Fibroblast of mammary gland (primary cell): ENCODE measurements at places on chromosomes 16 and 17.

GRCh38 chr16:67199808-67200198 lies 872 bp downstream of the ELMO3 start:
- no peak for DNase-seq

DNA sequence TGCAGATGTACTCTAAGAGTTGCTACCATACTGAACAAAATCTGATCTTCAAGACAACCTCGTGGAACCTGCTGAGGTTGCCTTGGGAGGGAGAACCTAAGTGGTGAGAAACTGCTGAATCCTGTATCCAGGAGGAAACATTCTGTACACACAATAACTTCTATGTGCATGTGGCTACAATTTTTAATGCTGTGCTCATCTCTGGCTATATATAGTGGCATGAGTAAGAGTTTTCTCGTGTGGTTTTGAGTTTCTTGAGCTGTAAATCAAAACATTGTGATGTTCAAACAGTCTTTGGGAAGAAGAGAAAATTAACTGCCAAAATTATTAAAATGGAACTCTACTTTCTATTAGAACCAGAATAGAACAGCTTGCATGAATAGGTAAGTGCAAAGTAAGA lies 206.8 kb downstream of the CA10 start:
- DNase-seq = no peak

DNA sequence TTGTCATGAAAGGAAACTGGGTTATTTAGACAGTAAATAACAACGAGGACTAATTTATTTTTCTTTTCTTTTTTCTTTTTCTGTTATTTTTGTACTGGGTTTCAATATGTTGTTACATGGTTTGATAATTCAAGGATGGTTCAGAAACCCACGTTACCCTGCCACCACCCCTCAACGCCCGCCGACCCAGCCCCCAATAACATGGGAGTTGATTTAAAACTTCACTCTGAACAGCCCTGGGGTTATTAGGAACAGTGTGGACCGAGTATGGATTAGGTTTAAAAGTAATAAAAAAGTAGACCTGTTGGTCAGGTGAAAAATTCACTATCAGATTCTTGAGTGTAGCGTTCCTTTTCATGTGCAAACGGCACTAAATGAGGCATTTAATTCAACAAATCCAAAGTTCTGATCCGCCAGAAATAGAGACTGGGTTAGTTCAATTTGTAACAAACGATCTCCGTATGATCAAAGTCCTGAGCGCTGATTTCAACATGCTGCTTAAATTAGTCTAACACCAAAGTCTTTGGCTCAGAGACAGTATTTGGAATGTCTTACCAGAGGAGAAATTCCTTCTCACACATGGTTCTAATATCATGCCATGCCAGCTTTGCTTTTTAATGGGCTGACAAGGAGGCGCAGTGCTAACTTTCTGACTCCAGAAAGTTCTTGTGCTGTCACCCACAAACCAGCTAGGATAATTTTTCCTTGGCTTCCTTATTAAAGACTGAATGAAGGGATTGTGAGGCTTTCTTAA lies 173.1 kb upstream of the IRX3 start:
- peak; percentile 70 for DNase-seq

- peak; percentile 49 for DNase-seq
Observed at GRCh38 chr16:28311913-28312312, 19.6 kb downstream of the SBK1 start.

- DNase-seq = no peak
Observed at GRCh38 chr17:75077496-75078283, 10.1 kb upstream of the SLC16A5 start.

- no peak for DNase-seq
Observed at GRCh38 chr16:1416521-1416941, 2.0 kb upstream of the UNKL start.

GRCh38 chr16:22214889-22215288 lies 8.8 kb downstream of the EEF2K start:
- no peak for DNase-seq

DNA sequence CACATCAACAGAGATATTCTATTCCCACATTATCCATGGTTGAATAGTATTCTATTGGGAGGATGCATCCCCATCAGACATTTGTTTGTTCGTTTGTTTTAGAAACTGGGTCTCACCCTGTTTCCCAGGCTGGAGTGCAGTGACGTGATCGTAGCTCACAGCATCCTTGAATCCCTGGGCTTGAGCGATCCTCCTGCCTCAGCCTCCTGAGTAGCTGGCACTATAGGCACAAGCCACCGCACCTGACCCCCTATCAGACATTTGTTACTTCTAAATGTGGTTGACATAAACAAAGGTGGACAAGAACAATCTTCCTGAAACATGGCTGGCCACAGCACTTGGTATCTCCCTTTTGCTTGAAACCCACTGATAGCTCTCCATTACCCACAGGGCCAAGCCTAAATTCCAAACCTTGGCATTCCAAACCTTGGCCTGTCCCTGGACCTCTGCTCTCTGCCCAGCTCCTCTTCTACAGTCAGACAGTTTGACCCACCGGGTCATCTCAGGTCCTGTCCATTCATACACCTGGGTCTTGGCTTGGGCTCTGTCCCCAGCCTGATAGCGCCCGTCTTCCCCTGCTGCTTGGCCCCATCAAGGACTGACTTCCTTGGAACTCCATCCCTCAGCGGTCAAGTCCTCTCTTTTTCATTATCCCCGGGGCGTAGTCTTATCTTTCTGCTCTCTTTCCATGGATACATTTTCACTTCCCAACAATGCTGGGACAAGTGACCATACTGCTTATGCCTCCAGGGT lies 1.5 kb upstream of the PRR29 start:
- DNase-seq = no peak

DNA sequence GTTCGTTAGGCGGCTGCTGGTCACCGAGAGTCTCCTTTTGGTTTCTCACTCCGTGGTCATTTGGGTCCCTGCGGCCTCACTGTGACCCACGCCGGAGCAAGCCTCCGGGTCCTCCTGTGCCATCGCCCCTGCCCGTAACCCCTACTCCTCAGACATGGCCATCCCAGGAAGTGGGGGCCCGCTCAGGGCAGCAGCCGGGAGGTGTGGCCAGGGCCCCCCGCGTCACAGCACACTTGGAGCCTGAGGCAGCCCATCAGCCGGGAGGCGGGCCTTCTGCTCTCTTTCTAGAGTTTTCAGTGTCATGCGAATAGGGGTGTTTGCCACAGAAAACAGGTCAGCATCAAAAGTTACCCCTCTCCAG lies 7.9 kb upstream of the WFIKKN1 start:
- no peak for DNase-seq

- DNase-seq = no peak
Observed at GRCh38 chr16:24117680-24118079, 138.5 kb upstream of the CACNG3 start.

GRCh38 chr16:82560805-82561325 lies 65.9 kb upstream of the CDH13 start:
- DNase-seq = no peak

GRCh38 chr17:61388561-61389356 lies 10.9 kb upstream of the TBX2 start:
- DNase-seq = no peak

DNA sequence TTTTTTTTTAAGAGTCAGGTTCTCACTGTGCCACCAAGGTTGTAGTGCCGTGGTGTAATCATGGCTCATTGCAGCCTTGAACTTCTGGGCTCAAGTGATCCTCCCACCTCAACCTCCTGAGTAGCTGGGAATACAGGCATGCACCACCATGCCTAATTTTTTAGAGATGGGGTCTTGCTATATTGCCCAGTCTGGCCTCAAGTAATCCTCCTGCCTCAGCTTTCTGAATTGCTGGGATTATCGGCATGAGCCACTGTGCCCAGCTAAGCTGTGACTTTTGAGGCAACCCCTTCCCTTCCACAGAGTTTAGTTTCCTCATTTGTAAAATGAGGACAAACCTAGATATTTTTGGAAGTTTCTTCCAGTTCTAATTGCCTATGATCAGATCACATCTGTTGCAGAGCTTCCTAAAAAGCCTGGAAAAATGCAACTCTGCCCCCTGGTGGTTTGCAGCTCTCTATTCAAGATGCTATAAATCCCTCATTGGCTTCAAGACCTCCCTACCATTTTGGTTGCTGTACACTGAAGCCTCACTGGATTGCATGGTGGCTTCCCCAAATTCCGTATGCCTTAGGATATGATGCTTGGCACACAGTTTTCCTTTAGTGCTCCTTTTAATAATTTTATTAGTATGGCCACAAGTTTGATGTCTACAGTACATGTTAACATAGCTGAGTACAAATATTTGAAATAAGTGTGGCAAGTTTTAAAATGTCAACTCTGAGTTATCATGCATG lies 19.3 kb downstream of the GDE1 start:
- DNase-seq = peak; percentile 79

GRCh38 chr17:9226794-9227135 lies 205.5 kb downstream of the NTN1 start:
- DNase-seq = no peak

DNA sequence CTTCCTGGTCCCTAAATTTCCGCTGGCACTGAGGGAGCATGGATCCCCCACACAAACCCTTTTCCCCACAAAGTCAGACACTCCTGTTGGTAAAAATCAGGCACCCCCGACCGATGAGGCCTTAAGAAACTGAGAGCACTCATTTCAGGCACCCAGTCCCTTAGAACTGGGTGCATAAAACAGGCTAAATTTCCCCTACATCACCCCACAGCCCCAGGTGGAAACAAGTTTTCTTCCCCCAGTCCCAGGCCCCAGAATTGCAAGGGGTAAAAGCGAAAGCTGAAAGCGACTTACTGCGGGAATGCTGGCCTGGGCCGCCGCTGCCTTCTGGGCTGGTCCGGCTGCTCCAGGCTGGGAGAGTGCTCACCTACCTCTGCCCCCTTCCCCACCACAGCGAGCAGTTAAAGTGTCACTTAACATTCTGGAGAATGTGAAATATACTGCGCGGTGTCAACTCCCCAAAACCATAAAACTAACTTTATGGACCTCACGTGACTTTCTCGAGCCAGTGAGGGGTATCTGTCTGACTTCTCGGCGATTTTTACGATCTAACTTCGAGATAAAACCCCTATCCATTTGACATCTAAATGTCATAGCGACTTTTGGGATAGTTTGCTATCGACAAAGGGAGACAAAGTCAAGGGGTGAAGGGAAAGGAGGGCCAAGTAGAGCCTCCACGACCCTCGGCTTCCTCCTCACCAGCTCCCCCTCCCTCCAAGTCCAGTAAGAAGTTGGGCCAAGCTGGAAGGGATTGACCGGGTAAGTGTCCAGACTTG lies at the start of gene HOXB3:
Gene HOXB3, minus strand, starts transcription at position 411 of the 776 bp plus-strand sequence. CDS start 37,767 bp downstream, outside the sequence.
- DNase-seq = no peak

DNA sequence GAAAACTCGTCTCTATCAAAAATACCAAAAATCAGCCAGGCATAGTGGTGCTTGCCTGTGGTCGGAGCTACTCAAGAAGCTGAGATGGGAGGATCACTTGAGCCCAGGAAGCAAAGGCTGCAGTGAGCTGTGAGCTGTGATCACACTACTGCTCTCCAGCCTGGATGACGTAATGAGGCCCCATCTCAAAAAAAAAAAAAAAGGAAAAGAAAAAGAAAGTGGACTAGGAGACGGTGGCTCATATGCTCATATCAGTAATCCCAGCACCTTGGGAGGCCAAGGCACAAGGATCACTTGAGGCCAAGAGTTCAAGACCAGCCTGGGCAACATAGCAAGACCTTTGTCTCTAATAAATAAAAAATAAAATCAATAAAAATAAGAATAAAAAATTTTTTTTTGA lies 8.8 kb upstream of the SUMO2 start:
- DNase-seq = peak; percentile 58

- DNase-seq = peak; percentile 60
Observed at GRCh38 chr16:51276336-51276735, 125.3 kb upstream of the SALL1 start.

DNA sequence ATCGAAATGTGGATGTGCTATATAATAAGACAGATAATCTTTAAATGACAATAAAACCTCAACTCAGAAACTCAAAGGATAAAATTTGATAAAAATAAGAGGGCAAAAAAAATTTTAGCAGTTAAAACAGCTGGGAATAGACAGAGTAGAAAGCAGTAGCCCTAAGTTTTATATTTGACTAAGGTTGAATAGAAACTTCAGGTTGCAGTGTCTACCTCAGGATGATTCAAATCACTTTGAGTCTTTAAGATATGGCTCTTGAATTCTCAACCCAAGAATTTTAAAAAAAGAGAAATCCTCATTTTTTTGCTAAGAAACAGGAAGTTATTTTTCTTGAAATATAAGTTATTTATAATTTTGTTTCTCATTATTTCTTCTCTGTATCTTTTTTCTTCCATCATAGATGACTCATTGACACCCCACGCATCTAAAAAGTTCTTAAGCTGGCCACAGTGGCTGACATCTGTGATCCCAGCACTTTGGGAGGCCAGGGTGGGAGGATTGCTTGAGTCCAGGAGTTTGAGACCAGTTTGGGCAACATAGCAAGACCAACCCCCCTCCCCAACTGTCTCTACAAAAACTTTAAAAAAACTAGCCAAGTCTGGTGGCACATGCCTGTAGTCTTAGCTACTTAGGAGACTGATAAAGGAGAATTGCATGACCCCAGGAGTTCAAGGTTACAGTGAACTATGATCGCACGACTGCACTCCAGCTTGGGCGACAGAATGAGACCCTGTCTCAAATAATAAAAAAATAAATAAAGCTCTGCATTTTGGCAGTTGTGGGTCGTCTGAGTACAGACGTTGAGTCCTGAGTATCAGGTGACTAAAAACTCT lies 23.9 kb downstream of the NFAT5 start:
- no peak for DNase-seq

GRCh38 chr16:67284699-67285646 lies 5.6 kb downstream of the PLEKHG4 start:
- peak; percentile 18 for DNase-seq

- peak; percentile 91 for DNase-seq
Observed at GRCh38 chr16:19113577-19114358, at the start of gene ITPRIPL2. ITPRIPL2 (plus strand) TSS chr16:19113964; CDS start chr16:19114462, 498 bp downstream.

DNA sequence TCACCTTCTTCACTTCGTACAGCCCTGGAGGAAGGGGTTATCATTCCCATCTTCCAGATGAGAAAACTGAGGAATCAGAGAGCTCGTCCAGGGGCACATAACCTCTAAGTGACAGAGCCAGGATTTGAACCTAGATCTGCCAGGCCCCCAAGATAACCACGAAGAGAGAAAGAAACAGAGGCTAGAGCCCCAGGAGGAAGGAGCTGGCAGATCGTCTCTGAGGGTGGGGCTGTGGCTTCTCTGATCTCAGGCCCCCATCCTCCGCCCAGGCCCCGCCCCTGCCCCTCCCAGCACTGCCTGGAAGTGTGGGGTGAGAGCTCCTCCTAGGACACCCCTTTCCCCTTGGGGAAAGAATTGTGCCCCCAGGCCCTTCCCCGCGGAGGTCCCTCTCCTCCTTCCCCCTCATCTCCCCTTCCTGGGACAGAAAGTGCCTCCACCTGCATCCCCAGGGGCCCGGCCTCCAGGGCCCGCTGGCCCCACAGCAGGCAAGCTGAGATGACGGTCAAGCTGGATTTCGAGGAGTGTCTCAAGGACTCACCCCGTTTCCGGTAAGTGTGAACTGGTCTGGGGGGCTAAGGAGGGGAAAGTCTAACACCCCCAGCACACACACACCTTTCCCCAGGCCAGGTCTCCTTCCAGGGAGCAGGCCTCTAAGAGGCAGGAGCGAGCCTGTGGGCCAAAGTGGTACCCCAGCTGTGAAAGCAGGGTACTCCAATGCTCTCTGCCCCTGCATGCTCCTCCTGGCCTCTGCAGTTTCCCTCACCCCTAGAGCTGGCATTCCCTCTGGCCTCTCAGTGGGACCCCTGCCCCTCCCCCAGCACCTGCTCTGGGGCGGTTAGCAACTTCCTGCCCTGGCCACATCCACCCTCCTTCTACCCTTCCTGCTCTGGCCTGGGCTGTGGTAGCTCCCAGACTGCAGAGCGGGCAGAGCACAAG lies at the start of gene ACAP1:
Gene ACAP1, plus strand, starts transcription at position 290 of the 936 bp plus-strand sequence. Its CDS starts 206 bp downstream, at position 496.
- DNase-seq = no peak

- DNase-seq = peak; percentile 90
Observed at GRCh38 chr16:58614212-58614611, 15.4 kb downstream of the CNOT1 start.
